Kidney (tissue), 22 donors: ENCODE measurements at places on chromosomes 4 and X. TPM values are rescaled to one million over a fixed set of nuclear protein-coding genes. Genes with fewer than 3 reads are reported as not detected.

DNA sequence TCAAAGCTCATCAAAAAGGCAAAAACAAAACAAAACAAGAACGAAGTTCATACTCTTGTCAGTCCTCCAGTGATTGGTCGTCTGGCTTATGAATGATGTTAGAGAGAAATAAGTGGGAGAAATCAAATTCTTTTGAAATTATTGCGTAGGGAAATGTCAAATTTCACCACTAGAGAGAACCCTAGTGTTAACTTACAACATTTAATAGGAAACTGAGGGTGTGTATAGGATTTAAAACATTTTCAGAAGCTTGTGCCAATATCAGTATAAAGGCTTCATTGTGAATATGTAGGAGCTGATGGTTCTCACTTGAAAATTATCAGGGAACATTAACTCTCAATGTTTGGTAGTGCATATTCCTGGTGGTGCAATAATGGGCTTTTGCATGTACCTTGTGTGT lies 17.4 kb downstream of the ADH6 start:
- DNase-seq: no peak

GRCh38 chr4:105417624-105418023 lies 56.2 kb downstream of the PPA2 start:
- no peak for DNase-seq

GRCh38 chr4:20773144-20773997 lies 73.1 kb downstream of the PACRGL start:
- DNase-seq: no peak

DNA sequence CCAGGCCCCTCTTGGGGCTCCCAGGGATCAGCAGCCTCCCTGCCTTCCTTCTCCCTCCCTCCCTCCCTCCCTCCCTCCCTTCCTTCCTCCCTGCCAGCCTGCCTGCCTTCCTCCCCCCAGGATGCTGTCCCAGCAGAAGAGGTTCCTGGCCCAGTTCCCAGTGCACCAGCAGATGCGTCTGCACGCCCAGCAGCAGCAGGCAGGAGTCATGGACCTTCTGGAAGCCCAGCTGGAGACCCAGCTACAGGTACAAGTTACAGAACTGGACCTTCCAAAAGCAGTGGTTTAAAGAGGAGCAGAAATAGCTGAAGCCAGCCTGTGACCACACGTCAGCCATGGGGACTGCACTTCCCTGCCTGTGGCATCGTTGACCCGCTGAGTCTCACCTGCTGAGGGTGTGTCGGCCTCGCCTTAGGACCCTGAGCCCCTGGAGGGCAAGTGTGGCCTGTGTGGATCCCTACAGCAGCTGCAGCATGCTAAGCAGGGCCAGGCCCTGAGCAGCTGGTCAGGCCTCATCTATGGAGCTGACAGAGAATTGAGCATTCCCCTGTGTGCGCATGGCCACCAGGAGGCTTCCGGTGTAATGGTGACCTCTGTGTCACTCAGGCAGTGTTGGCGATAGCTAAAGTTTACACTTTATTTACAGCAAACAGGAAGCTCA lies 84.7 kb downstream of the CRMP1 start:
- no peak for DNase-seq

- DNase-seq: no peak
Observed at GRCh38 chrX:132041015-132041414, 17.9 kb downstream of the STK26 start.

- no peak for DNase-seq
Observed at GRCh38 chr4:128076464-128076863, 15.4 kb downstream of the LARP1B start.

DNA sequence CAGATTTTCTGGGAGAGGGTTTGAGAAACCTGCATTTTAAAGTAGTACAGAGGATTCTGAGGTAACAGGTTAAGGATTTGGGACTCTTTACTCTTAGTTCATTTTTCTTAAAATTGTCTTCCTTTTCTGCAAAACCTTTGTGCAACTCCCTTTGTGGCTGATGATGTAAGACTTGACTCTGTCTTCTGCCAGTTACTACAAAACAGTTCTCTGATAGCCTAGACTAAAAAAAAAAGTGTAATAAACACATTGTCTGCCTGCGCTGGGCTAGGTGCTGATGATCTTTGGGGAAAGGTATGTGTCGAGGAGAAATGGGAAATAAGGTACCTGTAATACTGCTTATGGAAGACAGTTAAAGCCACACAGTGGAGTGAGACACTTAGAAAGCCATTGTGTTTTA lies 28.7 kb downstream of the IL13RA1 start:
- no peak for DNase-seq

GRCh38 chr4:126247409-126247808 lies 932.7 kb downstream of the FAT4 start:
- DNase-seq: no peak

DNA sequence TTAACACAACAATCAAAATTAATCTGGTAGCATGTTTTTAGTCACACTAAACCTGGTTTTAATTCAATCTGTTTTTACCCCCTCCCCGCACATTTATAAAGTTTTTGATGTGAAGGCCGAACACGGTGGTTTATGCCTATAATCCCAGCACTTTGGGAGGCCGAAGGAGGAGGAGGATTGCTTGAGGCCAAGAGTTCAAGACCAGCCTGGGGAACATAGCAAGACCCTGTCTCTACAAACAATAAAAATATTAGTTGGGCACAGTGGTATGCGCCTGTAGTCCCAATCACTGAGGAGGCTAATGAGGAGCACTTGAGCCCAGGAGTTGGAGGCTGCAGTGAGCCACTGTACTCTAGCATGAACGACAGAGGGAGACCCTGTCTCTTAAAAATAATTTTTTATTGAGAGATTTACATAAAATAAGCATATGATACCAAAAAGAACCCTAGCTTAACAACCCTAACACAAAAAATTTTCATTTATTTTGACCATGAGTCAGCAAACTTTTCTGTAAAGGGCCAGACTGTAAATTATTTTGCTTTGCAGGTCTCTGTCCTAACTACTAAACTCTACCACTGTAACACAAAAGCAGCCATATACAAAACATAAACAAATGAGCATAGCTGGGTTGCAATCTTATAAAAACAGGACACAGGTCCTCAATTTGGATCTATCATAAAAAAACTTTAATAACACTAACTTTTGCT lies 21.5 kb downstream of the HNRNPD start:
- DNase-seq: no peak

DNA sequence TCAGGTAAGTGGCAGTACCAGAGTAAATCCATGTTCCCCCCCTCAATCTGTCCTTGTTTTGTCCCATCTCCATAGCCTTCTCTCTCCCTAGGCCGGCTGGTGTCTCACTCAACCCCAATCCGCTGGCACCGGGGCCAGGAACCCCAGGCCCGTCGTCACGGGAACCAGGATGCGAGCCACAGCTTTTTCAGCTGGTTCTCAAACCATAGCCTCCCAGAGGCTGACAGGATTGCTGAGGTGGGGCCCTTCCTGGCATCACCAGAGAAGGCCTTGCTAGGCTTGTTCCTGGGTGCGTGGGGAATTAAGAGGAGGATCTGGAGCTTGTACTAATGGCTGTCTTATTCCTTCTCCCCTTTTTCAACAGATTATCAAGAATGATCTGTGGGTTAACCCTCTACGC lies 2.7 kb downstream of the TSPYL2 start:
- no peak for DNase-seq

GRCh38 chr4:184250795-184251669 lies 33.4 kb upstream of the ENPP6 start:
- DNase-seq: peak; percentile 79

DNA sequence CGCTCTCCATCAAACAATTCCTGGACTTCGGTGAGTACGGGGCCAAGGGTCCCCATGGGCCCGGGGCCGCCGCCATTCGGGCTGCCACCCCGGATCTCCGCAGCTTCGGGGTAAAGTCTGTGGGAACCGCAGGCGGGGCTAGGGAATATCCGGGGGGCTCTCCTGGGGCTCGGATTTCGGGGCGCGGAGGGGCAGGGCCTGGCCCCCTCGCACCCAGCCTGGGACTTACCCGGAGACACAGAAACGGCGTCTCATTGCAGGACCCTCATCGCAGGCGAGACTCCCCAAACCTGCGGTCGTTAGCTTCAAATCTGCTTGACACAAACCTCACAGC lies 413 bp downstream of the PDK3 start:
- DNase-seq: no peak

- no peak for DNase-seq
Observed at GRCh38 chr4:167688660-167689142, 403.6 kb upstream of the ANXA10 start.

- no peak for DNase-seq
Observed at GRCh38 chrX:43688586-43688985, 32.5 kb downstream of the MAOA start.

GRCh38 chr4:74230902-74231499 lies 73.1 kb downstream of the MTHFD2L start:
- DNase-seq: no peak

The IQCM gene
- not detected for total RNA-seq

The ABRAXAS1 gene
- total RNA-seq: 14.8 TPM

The MAGEA10 gene
- total RNA-seq: not detected

The FATE1 gene
- total RNA-seq: not detected

The PLS3 gene
- 110 TPM for total RNA-seq

The IL15 gene
- 6.4 TPM for total RNA-seq

The CT45A3 gene
- total RNA-seq: not detected

The CLNK gene
- 2.8 TPM for total RNA-seq

The NEUROG2 gene
- not detected for total RNA-seq
